ENCODE measurements at places on chromosomes 3 and 15.
A peak's percentile ranks its signal among the peaks of the same experiment; 100 is the strongest.

DNA sequence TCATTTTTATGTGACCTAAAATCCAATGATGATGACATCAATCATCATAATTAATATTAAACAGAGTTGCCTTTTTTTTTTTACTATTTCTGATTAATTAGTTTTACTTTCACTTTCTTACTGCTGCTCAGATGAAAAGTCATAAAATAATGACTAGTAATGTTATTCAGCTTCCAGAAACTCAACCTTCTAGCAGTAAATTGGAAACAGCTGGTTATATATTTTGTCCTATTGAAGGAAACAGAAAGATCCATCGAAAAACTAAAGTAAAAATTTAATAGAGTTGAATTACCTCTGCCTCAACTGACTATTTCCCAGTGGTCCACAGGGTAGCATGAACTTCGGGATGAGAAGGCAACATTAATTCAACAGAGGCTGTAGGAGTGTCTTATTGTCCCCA lies 107.1 kb upstream of the PTX3 start:
- no peak overlapping the region for H3K4me3 ChIP-seq
- H3K4me1 ChIP-seq: no peaks in the 10 kb centered on the region
- H3K36me3 ChIP-seq: no peaks in the 10 kb centered on the region
- H3K27ac ChIP-seq: no peak overlapping the region
- H3K27me3 ChIP-seq: no peaks in the 10 kb centered on the region

DNA sequence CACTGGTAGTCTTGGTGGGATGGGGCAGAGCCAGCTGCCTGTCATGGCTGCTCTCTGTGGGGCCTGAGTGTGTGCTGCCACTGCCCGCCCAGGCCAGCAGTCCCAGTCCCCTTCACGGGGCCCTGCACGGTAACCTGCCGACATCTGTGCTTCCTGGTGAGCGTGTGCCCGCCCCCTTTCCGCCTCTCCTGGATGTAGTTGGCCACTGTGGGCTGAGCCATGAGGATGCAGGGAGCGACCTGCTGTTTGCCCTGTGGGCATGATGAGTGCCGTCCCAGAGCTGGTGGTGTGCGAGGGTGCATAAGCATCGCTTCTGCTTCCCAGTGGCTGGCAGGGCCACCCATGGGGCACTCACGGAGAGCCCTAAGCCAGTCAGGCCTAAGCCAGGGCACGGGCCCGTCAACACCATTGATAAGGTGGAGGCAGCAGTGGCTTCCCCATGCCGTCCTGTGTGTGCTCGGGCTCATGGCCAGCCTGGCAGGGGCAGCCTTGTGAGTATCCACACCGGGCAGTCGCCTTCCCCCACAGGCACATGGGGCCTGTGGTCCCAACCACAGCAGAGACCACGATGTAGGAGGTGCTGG lies 14.6 kb downstream of the PLXNA1 start:
- no peak overlapping the region for H3K4me3 ChIP-seq
- no peaks in the 10 kb centered on the region for H3K4me1 ChIP-seq
- DNase-seq: no peak
- no peaks in the 10 kb centered on the region for H3K27me3 ChIP-seq
- H3K27ac ChIP-seq: peak overlapping the region; percentile 50

DNA sequence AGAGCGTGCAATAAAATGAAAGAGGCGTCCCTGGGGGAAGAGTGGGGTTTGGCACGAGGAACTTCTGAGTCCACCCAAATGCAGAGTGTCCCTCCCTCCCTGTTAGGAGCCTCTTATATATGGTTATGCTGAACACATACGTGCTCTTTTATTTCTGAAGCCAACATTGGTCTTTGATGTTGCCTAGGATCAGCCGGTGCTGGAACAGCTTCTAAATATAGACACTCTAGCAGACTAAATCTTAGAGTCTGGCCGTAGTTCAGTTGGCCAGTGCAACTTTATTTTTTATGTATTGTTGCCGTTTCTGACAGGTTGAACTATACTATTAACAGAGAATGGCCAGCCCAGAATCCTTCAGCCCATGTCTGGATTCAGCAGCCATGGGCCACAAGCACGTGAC lies 128.7 kb downstream of the GHSR start:
- peak overlapping the region; percentile 99 for H3K27ac ChIP-seq
- H3K4me1 ChIP-seq: peaks cover 15% of the 10 kb centered on the region
- H3K4me3 ChIP-seq: no peak overlapping the region

- no peak overlapping the region for H3K27ac ChIP-seq
- no peaks in the 10 kb centered on the region for H3K36me3 ChIP-seq
- no peaks in the 10 kb centered on the region for H3K27me3 ChIP-seq
- DNase-seq: no peak
Observed at GRCh38 chr15:77807115-77807514, 174.4 kb upstream of the LINGO1 start.

GRCh38 chr3:176737480-176738110 lies 459.7 kb downstream of the TBL1XR1 start:
- H3K27me3 ChIP-seq: no peaks in the 10 kb centered on the region
- no peaks in the 10 kb centered on the region for H3K36me3 ChIP-seq
- H3K4me3 ChIP-seq: no peak overlapping the region
- no peak overlapping the region for H3K27ac ChIP-seq
- DNase-seq: no peak

GRCh38 chr3:100396967-100397366 lies 3.9 kb downstream of the TOMM70 start:
- DNase-seq: no peak
- no peaks in the 10 kb centered on the region for H3K4me1 ChIP-seq
- H3K27ac ChIP-seq: no peak overlapping the region
- no peaks in the 10 kb centered on the region for H3K27me3 ChIP-seq
- H3K4me3 ChIP-seq: no peak overlapping the region
